ENCODE measurements at places on chromosomes 4 and X. TPM values are rescaled to one million over a fixed set of nuclear protein-coding genes. Genes with fewer than 3 reads are reported as not detected.

PIN4 gene
- 37.7 TPM for total RNA-seq

- no peak for DNase-seq
Measured at GRCh38 chr4:6566391-6567190, 8.4 kb upstream of the MAN2B2 start.

HTR2C gene
- total RNA-seq = not detected

PRAF2 gene
- total RNA-seq = 4.1 TPM

MAP3K15 gene
- 0.14 TPM for total RNA-seq

GRCh38 chr4:144614850-144615585, 30.9 kb upstream of the HHIP start:
- no peak for DNase-seq

XAGE1A gene
- not detected for total RNA-seq

DNA sequence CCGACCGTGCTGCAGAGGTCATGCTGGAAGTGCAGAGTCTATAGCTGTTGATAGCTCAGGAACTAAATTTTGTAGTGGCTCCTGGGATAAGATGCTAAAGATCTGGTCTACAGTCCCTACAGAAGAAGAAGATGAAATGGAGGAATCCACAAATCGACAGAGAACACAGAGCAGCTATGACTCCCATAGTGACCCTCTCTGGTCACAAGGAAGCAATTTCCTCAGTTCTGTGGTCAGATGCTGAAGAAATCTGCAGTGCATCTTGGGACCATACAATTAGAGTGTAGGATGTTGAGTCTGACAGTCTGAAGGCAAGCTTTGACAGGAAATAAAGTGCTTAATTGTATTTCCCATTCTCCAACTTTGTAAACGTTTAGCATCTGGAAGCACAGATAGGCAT, 8.8 kb downstream of the MANBA start:
- DNase-seq = no peak

DKC1 gene
- 43.8 TPM for total RNA-seq

RBMXL3 gene
- not detected for total RNA-seq

DNA sequence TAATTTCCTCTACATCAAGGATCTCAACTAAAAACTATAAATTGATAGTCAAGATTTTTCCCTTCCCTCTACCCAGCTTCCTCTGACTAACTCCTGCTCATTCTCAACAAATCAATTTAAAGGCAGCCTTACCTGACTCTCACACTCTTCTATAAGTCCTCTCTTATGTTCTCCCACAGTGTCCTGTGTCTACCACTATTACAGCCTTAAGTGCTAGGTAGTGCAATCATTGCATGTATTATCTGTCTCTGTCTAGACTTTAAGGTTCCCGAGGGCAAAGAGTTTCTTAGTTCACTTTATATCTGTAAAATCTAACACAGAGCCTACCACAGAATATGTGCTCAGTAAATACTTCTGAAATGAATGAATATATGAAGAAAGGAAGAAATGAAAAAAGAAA, 123.7 kb downstream of the BTC start:
- DNase-seq = no peak

C4orf17 gene
- not detected for total RNA-seq

DNA sequence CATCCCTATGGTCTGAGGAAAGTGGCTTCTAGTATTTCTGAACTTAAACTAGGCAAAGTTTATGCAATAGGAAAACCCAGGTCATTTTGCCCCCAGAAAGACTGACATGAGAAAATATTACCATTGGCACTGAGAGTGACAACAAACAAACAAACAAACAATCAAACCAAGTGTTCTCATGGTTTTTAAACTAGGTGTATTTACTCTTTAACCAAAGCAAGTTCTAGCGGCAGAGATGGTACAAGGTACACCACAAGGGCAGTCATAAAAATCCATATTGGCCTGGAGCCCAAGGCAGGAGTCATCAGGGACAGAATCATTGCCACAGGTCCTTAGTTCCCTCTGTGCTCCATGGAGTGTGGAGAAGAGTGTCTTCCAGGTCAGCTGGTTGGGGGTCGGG, 26.0 kb upstream of the ENPEP start:
- no peak for DNase-seq

- DNase-seq = no peak
Measured at GRCh38 chrX:21374994-21375707, 933 bp downstream of the CNKSR2 start.

ARHGAP6 gene
- total RNA-seq = 0.71 TPM

CSN1S1 gene
- 1.2 TPM for total RNA-seq

DNA sequence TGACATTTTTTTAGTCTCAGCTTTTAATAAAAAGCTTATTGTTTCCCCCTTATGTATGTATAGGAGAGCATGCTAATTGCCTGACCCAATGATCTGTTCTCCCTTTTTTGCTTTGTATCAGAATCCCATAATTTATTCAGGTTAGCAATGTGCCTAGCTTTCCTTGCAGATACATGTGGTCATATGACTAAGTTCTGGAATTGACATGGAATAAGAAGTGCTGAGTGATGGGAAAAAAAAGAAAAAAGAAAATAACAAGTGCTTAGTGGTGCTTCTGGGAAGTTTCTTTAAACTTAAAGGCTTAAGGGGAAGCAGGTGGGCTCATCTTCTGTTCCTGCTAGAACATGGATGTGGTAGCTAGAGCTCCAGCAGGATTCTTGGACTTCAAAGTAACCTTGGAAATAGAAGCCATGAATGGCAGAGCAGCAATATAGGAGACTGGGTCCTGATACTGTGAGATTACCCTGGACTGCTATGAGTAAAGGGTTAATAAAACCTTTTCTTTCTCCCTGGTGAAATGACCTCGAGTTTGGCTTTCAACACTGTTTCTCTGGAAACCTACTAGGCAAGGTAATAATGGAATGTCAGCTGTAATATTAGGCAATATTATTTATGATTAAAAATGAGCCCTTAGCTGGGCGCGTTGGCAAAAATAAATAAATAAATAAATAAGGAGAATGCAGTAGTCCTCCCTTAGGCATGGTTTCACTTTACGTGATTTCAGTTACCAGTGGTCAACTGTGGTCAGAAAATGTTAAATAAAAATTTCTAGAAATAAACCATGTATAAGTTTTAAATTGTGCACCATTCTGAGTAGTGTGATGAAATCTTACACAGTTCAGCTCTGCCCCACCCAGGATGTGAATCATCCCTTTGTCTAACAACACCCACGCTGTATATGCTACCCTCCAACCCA, 16.7 kb upstream of the RBM41 start:
- DNase-seq = no peak
